ENCODE measurements at places on chromosomes 5 and 9.

DNA sequence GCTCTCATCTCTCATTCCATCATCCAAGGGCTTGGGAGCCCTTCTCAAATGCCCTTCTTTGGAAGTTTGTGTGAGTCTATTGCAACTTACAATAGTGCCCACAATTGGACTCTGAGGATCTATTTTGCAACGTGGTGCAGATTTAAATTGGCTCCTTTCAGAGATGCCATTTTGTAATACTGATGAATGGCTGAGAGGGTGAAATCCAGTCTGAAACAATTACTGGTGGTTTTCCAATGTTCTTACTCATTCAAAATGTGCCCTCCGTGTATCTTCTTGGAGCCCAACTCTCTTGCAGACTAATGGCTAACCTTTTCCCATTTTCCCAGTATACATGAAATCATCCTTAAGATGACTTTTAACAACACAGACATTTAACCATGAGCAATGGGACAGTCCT lies 6.1 kb downstream of the ZNF462 start:
- no peak for DNase-seq

DNA sequence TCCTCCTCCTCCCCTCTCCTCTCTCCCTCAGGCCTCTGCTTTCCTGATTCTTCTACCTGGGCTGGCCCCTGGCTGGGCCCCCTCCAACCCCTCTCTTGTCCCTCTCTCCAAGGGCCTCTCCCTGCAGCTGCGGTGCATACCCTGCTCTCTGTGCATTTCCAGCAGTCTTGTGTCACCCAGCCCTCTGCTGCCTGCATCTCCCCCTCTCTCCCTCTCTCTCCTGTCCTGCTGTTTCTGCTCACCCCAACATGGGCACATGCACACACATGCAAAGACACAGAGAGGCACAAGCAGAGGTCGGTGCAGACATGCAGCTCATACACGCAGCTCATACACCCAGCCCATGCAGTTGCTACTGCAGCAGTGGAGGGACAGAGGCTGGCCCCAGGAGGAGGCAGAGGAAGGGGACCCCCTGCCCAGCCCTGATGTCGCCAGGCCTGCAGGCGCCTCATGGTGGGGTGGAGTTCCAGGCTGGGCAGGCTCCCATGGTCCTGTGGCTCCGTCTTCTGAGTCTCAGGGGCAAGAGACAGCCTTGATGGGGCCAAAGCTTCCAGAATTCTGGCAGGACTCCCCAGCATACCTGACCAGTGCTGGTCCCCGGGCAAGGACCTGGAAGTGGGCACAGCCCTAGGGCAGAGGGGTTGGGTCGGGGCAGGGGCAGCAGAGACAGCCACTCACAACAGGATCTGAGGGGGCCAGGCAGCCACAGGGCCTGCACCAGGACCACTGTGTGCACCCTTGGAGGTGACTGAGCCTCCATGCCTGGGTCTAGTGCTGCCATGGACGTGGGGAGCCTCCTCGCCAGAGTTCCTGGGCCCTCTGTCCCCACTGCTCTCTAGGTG lies 216.9 kb downstream of the C9orf50 start:
- DNase-seq = no peak

GRCh38 chr9:96603305-96604003 lies 16.2 kb downstream of the CDC14B start:
- no peak for DNase-seq

GRCh38 chr5:151459680-151460324 lies 12.4 kb downstream of the SLC36A1 start:
- DNase-seq = no peak

DNA sequence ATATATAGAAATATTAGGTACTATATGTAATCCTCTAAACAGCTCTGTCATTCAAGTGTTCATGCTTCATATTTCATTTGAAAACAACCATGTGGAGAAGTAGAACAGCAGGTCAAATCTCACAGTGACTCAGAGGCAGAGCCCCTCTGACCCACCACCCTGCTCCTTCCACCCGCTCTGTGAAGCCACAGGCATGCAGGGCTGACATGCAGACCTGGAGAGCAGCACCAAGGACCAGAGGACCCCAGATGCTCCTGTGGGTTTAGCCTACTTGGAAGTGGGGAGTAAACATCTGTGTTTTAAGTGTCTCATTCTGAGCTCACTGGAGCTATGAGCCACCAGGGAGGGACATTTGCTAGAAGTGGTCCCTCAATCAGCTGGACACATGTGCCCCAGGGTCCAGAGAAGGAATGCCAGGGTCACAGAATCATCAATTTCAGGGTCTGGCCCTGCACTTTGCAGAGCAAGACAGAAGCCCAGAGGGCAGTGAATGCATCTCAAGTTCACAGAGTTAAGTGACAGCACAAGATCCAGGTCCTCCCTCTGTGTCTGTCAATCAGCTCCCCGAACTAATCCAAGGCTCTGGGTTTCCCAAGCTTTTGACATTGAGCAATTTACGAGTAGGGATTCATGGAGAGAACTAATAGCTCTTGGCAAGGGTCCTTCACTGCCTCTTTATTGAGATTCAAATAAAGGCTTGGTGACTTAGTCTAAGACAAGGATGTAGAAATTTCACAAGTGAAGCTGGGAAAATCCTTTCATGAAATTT lies 441.1 kb downstream of the SEMA5A start:
- DNase-seq = no peak

GRCh38 chr5:149170299-149170698 lies 29.0 kb downstream of the ABLIM3 start:
- DNase-seq = peak; percentile 99

DNA sequence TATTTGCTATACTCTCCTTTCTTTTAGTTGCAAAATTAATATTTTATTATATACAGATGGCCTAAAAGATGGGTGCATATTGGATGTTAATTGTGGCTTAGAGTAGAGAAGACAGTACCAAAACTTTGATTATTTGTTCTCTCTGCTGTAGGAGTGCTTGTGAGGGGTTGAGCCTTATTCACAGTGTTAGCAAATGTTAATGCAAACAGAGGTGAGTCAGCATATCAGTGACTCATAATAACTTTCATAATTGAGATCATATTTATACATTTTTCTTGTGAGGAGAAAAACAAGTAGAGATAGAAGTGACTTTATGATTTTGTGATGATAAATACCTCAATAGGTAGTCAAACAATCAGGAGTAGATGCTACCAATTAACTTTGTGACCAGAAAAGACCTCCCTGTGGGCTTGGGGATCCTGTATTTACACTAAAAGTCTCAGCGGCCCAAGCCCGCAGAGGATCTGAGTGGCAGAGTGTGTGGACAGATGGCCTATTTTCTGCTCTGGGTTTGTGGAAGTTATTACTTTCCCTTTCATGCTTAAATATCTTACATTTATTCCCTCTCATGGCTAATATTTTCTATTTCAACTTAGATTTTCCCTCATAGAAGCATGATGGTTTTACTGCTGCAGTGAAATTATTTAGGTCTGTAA lies 226.5 kb downstream of the TAF11L14 start:
- DNase-seq = no peak

DNA sequence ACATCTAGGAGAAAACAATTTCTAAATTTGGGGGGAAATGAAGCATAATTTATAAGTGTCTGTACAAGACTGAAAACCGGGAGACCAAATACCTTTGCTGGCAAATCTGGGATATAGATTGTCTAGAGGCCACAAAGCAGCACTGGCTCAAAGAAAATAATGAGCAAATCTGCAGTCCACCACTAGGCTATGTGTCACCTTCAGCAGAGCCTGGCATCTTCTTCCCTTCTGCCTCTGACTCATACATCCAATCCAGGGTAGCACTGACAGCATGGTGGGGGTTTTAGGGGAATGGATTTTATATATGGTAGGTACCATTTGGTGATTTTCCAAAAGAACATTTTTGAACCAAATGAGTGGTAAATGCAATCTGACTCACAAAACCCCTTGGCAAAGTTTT lies 12.8 kb downstream of the FAM81B start:
- DNase-seq = no peak

Data from NCI-H524 treated with DMSO at 0.1 percent for 48 hours (cell line).